ENCODE measurements at places on chromosomes 13 and 19.

- no peak for DNase-seq
Measured at GRCh38 chr19:12727745-12728433, 4.2 kb upstream of the TNPO2 start.

- no peak for DNase-seq
Measured at GRCh38 chr13:45527699-45528462, 63.1 kb downstream of the COG3 start.

DNA sequence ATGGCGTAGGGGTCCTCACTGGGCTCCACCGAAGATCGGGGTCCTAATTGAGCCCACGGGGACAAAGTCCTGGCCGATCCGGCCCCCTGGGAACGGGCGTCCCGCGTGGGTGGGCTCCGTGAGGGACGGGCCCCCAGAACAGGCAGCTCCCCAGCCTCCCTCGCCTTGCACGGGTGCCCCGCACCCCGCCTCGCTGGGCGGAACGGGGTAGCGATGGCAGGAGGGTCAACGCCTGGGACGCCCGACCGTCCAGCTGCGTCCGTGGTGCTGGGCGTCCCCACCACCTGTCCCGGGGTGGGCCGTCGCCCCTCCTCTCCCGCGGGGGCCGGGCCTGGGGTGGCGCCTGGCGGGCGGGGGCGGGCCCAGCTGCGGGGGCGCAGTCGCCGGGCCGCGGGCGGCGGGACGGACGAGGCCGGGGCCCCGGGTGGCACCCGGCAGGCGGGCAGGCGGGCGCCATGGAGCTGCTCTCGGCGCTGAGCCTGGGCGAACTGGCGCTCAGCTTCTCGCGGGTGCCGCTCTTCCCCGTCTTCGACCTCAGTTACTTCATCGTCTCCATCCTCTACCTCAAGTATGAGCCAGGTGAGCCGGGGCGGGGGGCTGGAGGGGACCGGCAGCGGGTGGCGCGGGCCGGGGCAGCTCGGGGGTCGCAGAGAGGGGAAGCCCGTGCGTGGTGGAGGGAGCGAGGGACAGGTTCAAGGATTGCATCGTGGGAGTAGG is at the start of gene TMEM38A:
Gene TMEM38A, plus strand, starts transcription at position 377 of the 717 bp plus-strand sequence. Its CDS starts 79 bp downstream, at position 456.
- peak; percentile 49 for DNase-seq

DNA sequence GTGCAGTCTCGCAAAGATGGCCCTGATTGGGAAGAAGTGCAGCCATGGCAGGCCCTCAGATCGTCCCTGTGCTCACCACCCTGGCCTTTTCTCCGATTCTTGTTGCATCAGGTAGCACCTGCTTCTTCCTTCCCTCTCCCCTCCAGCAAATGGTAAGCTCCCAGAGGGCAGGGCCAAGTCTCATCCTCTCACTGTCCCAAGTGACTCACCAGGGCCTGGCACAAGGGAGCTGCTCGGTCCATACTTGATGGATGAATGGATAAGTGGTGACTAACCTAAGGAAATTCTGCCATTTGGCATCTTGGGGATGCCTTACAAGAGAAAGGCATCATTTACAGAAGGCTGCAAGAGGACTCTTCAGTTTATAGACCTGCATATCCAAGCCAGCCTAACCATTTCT is 84.9 kb downstream of the ZIC5 start:
- no peak for DNase-seq

DNA sequence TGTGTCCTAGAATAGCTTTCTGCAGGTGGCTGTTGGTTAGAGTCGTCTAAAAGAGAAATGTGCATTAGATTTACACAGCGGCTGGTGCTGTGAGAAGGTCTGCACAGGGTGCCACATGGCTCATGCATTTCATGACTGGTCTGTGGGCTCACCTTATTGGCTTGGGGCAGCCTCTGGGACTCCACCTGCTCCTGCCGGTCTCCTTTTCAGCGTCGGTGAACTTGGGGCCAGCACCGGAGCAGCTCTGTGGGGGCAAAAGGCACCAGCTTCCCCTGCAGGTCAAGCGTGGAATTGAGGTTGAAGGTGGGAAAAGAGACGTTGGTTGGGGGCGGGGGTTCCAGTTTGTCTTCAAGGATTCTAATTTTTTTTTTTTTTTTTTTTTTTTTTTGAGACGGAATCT is 3.1 kb upstream of the PNMA8C start:
- DNase-seq = no peak

- DNase-seq = no peak
Measured at GRCh38 chr19:7618348-7618747, 11.0 kb downstream of the XAB2 start.

DNA sequence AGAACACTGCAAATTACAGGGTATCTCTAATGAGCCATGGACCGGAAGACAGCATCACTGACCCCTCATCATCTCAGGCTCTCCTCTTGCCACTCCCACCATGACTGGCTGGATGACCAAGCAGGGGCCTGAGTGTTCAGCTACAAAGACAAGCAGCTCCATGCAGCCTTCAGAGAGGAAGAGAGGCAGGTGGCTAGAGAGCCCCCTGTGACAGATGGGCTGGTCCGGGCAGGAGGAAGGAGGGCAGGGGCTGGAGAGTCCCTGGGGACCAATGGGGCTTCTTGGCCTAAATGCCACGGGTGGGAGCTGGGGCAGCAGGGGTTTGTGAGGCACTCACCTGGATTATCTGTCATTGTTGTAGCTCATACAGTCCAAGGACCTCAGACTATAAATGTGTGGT is 12.8 kb upstream of the RASA3 start:
- DNase-seq = no peak

- DNase-seq = peak; percentile 39
Measured at GRCh38 chr19:56350416-56351045, 35.9 kb upstream of the ZSCAN5A start.

GRCh38 chr19:27997069-27997468 is 1215.9 kb downstream of the UQCRFS1 start:
- no peak for DNase-seq

- DNase-seq = no peak
Measured at GRCh38 chr19:56110515-56111448, 10.3 kb downstream of the ZNF787 start.

- no peak for DNase-seq
Measured at GRCh38 chr19:35076657-35077056, 35.1 kb downstream of the HPN start.

DNA sequence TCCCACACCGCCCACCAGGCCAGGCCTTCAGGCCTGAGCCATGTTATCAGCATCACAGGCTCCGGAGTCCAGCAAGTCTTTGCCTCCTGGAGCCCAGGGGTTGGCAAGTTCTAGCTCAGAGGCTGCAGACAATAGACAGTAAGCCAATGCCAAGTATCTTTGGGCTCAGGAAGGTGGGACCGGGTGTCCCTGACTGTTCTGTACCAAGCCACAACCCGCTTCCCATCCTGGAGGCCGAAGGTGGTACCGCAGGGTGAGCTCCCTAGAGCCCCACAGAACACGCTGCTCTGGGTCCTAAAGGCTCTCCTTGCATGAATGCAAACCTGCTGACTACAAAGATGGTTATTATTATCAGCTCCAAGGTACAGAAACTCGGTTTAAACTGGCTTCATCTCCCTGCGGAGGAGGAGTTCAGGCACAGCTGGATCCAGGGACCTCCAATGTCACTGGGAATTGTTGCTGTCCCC is 5.5 kb upstream of the FSTL3 start:
- no peak for DNase-seq

- peak; percentile 77 for DNase-seq
Measured at GRCh38 chr19:6161271-6161850, 25.9 kb downstream of the ACSBG2 start.

- DNase-seq = no peak
Measured at GRCh38 chr13:25137788-25138115, 34.3 kb downstream of the AMER2 start.
